ENCODE measurements at places on chromosomes 4 and X.

- DNase-seq: no peak
These were observed 752.3 kb upstream of the NDST4 start for GRCh38 chr4:115865736-115866135.

- DNase-seq: no peak
These were observed 56.6 kb upstream of the RBM47 start for GRCh38 chr4:40686081-40686913.

DNA sequence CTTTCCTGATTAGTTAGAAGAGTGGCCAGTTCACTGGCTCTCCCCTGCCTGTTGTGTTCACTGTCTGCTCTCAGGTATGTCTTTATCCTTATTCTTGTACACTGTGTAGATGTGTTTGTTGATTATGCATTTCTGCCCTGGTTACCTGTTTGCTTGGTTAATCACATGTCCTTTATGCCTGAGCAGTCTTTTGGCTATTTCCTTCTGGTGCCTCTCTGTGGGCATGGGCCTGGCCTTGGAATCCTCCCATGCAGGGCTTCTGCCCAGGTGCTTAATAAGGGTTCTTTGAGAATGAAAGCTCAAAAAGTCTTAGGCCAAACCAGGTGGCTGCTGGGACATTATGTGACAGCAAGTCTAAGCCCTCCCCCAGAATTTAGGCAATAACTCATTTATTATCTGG is 26.5 kb downstream of the OTUD6A start:
- DNase-seq: no peak

- no peak for DNase-seq
These were observed 440.0 kb upstream of the IGFBP7 start for GRCh38 chr4:57550198-57550597.

DNA sequence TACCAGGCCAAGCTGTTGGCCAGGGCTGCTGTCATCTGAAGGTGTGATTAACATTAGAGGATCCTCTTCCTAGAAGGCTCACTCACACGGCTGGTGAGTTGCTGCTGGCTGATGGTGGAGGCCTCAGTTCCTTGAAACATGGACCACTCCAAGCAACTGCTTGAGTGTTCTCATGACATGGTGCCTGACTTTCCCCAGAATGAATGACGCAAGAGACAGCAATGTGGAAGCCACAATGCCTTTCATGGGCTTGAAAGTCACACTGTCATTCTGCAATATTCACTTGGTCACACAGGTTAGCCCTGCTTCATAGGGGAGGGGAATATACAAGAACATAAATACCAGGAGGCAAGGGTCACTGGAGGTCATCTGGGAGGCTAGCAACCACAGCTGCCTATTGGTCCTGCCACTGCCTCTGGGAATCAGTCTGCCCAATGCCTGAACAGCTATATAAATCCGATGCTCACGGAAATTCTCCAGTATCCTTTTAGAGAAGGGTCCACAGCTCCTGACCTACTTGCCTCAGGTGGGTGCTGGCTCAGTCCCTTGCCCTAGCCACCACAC is 97.1 kb upstream of the MAML3 start:
- DNase-seq: no peak

GRCh38 chr4:2789793-2790582 is 2.9 kb upstream of the SH3BP2 start:
- no peak for DNase-seq

DNA sequence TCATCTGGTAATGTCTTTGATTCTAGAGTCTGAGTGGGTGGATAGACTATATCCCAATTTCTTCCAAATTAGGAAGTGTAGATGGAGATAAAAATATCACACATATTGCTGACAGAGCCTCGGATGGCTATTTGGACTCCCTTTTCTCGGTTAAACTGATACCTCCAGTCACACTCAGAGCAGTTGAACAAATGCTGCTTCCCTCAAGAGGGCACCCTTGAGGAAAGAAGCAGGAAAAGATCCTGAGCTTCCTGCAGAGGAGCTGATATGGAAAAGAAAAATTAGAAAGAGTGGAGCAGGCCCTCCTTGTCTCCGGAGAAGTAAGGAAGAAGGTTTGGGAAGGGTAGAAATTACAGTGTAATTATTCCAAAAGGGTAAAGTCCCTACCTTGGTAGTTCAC is 96.2 kb upstream of the CCSER1 start:
- no peak for DNase-seq

DNA sequence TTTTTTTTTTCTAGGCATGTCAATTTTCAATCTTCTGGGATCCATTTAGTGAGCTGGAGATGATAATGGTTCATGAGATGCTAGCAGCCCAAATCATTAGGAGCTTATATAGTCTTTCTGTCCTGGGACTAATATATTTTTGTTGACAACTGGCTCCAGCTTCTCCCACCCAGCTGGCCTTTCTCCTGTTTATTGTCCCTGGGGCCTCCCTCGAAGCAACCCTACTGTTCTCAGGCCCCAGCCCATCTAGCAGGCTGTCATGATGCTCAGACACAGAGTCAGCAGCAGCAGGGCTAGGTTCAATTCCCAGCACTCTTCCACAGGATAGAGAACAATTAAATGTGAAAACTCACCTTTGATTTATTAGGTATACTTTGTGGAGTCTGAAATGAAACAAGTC is 127.6 kb upstream of the MID1 start:
- no peak for DNase-seq

DNA sequence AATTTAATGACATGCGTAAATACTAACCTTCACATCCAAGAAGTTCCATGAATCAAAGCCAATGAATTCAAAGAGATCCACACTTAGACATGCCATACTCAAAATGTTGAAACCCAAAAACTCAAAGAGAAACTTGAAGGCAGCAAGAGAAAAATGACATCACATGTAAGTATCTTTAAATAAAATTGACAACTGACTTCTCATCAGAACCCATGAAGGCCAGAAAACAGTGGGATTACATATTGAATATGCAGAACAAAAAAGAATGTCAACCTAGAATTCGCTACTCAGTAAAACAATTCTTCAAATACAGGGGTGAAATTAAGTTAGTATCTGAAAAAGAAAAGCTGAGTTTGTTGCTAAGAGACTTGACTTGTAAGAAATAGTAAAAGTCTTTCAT is 953.9 kb upstream of the HS3ST1 start:
- no peak for DNase-seq

GRCh38 chrX:71438750-71439149 is 72.6 kb downstream of the TAF1 start:
- DNase-seq: no peak

GRCh38 chr4:145825255-145825654 is 113.4 kb downstream of the ZNF827 start:
- DNase-seq: no peak
